ENCODE measurements at places on chromosomes 7 and 10.
A peak's percentile ranks its signal among the peaks of the same experiment; 100 is the strongest.

GRCh38 chr10:95253007-95253406 is 37.8 kb downstream of the PDLIM1 start:
- DNase-seq = no peak

GRCh38 chr10:123536176-123536845 is 129.8 kb upstream of the GPR26 start:
- no peak for DNase-seq

DNA sequence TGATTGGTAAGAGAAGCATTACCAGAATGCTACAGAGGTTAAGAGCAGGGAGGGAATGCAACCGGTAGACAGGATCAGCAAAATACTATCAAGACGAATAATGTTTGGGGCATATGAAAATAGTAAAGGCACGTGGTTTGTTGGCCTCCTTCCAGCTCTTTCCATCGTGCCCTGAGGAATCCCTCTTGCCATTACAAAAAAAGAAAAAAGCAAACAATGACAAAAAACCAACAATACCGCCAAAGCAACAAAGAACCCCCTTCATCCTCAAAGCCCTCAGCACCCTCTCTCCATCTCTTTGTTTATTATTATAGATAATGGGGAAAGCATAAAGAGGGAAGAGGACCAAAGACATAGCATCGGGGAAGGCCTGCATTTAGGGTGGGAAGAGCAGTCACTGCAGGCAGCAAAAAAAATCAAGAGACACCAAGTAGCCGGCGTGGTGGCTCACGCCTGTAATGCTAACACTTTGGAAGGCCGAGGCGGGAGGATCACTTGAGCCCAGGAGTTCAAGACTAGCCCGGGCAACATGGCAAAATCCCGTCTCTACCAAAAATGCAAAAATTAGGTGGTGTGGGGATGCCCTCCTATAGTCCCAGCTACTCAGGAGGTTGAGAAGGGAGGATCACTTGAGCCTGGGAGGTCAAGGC is 78.0 kb downstream of the HIP1 start:
- DNase-seq = no peak

- no peak for DNase-seq
Measured at GRCh38 chr7:133601617-133602016, 348.7 kb downstream of the EXOC4 start.

GRCh38 chr10:80509403-80510161 is 28.1 kb upstream of the SH2D4B start:
- no peak for DNase-seq

- DNase-seq = no peak
Measured at GRCh38 chr10:106913348-106913747, 251.2 kb downstream of the SORCS1 start.

DNA sequence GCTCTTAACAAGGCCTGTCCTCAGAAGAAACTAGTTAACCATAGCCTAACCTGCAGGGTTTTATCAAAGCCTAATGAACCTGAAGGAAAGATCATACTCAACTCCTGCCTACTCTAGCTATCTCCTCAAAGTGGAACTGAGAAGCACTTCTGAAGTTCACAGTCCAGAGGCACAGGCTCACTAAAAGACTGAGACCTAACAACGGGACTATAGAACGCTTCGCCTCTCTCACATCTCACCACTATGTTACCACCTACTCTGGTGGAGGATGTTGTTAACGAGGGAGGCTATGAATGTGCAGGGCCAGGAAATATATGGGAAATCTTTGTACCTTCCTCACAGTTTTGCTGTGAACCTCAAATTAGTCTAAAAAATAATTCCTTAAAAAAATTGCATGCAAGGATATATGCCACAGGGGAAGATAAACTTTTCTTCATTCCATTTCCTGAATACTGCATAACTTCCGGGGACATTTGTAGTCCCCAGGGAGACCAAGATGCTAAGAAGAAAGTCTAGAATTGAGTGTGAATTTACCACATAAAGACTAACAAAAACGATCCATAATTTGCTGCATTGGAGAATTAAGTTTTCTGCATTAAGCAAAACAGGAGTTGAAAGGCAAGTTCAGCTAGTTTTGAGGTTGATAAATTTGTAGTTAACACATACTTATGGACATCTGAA is 21.6 kb downstream of the LIPJ start:
- no peak for DNase-seq

- no peak for DNase-seq
Measured at GRCh38 chr10:79593377-79593776, 17.4 kb upstream of the SFTPA1 start.

DNA sequence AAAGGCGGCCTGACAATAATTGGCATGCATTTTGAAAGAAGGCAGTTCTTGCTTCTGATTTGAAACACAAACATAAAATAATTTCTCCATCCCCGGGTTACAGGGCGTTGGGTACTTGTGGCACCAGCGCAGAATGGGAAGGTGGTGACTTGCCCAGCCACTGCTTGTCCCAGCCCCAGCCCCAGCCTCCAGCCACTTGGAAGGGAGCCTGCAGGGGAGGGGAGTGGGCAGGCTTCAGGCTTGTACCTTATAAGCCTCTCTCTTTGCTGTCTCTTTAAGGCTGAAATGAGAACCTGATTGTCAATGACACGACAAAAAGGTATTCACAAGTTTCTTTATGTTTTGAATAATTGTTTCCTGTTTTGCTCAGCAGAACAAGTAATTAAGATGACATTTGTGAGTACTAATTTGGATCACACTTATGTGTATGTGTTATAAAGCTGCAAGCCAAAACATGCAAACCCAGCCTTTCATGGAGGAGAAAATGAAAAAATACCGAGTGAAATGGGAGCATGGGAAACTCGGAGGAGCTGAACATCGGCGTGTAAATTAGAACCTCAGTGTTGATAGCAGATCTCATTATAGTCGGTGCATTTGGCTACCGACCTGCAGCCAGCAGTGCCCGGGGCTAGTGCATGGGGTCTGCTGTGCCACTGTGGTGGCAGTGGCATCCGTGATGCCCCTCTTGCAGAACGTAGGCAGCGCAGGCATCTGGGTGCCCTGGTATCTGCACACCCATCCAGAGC is 129.9 kb downstream of the EBF3 start:
- no peak for DNase-seq

- DNase-seq = no peak
Measured at GRCh38 chr7:155512246-155512887, 34.0 kb downstream of the CNPY1 start.

GRCh38 chr7:41334071-41334862 is 368.6 kb downstream of the INHBA start:
- DNase-seq = no peak

- no peak for DNase-seq
Measured at GRCh38 chr7:18659746-18660145, 164.2 kb downstream of the HDAC9 start.

DNA sequence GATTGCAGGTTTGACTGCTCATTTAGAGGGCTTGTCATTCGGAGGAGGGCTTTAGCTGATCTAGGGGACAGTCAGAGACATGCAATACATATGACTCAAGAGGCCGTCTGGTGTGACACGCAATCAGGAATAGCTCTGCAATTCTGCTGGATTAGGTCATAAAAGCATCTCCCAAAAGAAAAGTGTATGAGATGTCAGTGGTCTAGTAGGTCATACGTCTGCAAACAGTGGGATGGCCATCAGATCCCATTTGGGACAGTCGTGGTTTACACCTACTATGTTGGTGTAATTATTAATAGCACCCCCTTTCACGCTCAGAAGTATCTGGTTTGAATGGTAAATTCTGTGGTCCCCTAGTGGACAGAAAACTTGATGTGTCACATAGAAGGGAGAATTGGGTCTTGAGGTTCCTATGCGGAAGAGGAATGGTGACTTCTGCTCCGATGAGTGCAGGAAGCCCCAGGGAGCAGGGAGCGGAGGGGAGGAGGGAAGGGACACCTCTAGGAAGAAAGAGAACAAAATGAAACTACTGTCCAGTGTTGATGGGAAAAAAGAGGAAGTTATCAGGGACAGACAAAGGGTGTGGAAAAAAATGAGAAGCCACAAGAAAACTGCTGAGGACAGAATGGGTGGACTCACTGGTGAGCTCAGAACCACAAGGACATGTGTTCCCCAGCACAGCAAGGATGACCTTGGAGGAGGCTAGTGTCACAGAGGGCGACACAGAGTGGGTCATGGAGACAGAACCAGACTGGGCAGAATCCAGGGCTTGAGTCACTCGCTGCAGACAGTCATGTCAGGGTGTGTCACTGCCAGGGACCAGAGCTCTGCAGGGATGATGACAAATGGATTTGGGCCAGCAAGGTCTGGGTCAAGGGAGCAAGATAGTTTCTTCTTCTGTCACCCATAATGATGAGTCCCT is 59.9 kb downstream of the MAP3K8 start:
- no peak for DNase-seq

DNA sequence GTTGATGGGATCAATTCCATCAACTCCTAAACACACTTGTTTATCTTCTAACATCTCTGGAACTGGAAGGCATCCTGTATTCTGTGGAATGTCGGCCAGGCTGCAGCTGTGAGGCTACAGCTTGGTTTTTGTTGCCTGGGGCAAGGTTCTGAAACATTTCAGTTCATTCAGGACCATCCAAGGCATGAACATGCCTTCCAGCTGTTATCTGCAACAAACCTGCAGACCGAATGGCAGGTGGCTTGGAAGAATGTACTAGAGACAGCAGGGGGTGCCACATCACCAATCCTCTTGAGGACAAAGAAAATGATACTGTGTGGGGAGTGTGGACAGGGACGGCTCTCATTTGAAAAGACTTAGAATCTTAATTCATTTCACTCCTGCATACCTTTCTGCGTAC is 12.4 kb downstream of the PAPOLB start:
- DNase-seq = no peak

DNA sequence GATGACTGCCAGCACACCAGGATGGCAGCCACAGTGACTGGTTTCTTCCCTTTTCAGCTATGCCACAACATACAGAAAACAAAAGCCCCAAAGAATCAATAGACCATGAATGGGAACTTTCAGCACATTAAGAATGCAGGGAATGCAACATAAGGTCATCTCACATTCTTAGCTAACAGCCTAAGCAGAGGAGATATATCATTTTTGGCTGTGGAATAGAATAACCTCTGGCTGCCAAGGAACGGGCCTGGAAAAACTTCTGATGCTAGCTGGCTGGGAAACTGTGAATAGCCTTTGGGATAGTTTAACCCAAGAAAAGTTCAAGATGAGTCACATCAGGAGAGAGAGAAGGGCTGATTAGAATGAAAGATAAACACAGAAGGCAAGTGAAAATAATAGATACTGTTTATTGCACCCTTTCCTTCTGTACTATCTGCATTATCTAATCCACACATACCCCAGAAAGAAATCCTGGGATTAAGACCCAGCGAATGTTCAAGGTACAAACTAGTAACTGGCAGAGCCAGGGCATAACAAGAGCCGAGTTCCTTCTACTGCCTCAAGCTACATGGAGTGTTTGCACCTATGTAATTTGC is 169.2 kb downstream of the SEMA3A start:
- DNase-seq = no peak

DNA sequence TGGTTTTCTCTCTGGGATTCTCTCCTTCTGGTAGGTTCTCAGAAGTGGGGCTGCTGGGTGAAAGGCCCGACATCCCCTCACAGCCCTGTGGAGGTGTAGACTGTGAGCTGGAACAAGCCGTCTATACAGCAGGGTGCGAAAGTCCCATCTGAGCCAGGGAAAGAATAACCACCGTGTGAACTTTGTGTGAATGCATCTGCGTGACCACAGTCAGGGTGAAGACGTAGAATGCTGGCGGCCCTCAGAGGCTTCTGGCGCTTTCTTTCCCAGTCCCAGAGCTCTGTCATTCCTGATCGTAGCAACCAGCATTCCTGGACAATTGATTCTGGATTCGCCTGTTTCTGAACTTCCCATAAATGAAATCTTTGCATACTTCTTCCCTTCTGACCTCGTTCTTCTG is 30.0 kb downstream of the ELFN1 start:
- no peak for DNase-seq

DNA sequence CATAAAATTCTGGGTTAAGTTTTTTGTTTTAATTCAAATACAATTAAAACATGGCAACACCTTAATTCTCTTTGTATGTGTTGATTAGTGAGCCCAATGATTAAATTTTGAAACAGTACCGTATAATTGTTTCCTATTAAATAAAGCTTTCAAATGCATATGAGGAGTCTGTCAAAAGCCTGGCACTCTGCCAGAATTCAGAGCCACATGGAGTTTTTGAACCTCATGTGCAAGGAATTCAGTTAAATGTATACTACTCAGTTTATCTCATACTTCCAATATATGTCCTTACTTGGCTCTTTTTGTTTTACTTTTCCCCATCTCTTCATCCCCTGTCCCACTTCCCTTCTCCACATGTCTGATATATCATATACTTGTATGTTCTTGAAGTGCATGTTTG is 165.6 kb upstream of the FAM3C start:
- no peak for DNase-seq

DNA sequence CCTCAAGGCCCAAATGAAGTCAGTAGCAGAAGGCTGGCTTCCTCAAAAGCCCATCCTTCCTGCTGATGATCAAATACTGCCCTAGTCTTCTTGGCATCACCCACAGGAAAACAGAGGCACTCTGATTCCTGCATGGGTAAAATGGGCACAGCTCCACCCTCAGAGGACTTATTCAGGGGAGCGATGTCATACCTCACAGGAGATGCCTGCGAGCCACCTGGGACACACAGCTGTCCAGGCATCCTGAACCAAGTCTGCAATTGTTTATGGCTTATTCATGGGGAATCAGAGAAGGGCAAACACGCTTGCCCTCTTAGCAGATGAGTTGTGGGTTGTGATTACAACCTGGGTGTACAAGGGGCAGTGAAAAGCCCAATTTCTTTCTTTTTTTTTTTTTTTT is 22.0 kb upstream of the LMTK2 start:
- DNase-seq = no peak

- DNase-seq = no peak
Measured at GRCh38 chr10:75887369-75887768, 455.9 kb downstream of the LRMDA start.

- DNase-seq = no peak
Measured at GRCh38 chr7:140275069-140275965, 98.5 kb upstream of the KDM7A start.

DNA sequence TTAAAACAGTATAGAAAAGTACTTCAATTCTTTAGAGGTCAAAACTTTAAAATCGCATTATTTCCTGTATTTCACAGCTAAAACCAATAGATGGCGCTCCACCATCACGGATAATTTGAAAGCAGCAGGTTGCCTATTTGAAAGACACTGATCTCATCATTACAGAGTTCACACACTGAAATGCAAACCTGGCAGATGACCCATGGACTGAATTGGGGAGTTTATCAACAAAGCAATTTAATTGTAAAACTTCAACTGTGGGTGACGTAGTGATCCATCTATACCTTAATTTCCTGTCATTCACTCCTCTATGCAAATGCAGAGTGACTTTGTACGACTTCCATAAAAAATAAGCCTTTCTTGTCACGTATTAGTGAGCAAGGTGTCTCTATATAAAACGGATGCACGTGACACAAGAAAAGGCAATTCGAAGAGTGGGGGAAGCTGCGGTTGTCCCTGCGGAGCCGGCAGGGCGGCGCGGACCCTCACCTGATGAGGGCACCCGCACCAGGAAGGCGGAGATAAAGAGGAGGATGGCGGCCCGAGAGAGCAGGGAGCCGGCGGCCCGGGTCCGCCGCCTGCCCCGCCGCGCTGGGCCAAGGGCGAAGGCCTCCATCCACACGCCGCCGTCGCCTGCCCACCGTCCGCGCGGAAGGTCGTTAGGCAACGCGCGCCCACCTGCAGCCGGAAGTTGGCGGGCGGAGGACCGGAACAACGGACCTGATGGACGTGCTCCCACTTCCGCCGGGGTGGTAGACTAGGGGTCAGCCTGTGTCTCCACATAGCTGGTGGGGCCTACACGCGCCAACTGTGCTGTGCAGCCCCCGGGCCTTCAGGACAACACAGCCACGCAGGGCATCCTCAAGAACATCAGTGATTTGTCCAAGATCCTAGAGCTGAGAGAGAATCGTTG is at the start of gene ZPBP:
TSS of gene ZPBP (minus strand) at position 668 of the 913 bp plus-strand sequence. CDS start at position 616, 52 bp downstream.
- peak; percentile 45 for DNase-seq
